ENCODE measurements at places on chromosomes 5 and 9. TPM values are rescaled to one million over a fixed set of nuclear protein-coding genes. Genes with fewer than 3 reads are reported as not detected.

DNA sequence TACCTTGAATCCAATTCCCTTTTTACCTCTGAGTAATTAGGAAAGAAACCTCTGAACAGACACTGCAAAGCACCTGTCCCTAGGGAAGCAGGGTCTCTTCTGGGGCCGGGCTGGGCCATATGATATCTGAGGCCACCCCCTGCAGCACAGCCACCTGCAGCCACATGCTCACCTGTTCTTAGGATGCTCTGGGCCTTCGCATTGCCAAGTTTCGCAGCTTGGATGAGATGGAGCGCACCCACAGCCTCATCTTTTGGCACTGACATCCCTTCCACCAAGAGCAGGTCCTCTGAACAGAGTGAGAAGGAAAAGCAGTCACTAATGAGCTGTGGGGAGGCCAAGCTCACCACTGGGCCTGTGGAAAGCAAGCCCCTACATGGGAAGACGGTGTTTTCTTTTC, 27.3 kb downstream of the CLTA start:
- H3K4me3 ChIP-seq, result no peak overlapping the region
- peaks cover 21% of the 10 kb centered on the region for H3K4me1 ChIP-seq
- peaks cover 40% of the 10 kb centered on the region for H3K36me3 ChIP-seq
- DNase-seq, result no peak

DNA sequence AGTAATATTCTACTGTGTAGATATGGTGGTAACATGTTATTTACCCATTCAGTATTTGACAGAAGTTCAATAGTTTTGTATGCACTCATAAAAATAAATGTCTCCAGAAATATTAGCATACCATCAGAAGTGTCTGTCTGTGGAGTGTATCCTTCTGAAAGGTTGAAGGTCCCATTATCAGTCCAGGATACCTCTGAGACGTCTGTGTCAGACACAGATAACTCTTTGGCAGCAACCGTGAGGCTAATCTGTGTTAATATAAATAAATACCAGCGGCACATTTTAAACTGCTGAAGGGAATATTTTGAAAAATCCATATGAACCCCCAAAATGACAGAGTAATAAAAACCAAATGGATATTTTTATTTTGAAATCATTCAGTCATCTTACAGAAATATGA, 11.9 kb upstream of the ZNF622 start:
- peaks cover 2% of the 10 kb centered on the region for H3K36me3 ChIP-seq
- no peak overlapping the region for H3K4me3 ChIP-seq
- peaks cover 7% of the 10 kb centered on the region for H3K4me1 ChIP-seq
- no peaks in the 10 kb centered on the region for H3K27me3 ChIP-seq

GRCh38 chr5:121377461-121377860, 474.2 kb upstream of the FTMT start:
- H3K27me3 ChIP-seq, result no peaks in the 10 kb centered on the region
- no peak overlapping the region for H3K4me3 ChIP-seq
- H3K27ac ChIP-seq, result no peak overlapping the region
- no peaks in the 10 kb centered on the region for H3K36me3 ChIP-seq
- no peak for DNase-seq

GRCh38 chr5:19685473-19685872, 302.5 kb downstream of the CDH18 start:
- H3K27me3 ChIP-seq, result peaks cover 3% of the 10 kb centered on the region
- H3K4me3 ChIP-seq, result no peak overlapping the region
- H3K36me3 ChIP-seq, result no peaks in the 10 kb centered on the region
- no peak for DNase-seq

Gene MORN5
- not detected for total RNA-seq

DNA sequence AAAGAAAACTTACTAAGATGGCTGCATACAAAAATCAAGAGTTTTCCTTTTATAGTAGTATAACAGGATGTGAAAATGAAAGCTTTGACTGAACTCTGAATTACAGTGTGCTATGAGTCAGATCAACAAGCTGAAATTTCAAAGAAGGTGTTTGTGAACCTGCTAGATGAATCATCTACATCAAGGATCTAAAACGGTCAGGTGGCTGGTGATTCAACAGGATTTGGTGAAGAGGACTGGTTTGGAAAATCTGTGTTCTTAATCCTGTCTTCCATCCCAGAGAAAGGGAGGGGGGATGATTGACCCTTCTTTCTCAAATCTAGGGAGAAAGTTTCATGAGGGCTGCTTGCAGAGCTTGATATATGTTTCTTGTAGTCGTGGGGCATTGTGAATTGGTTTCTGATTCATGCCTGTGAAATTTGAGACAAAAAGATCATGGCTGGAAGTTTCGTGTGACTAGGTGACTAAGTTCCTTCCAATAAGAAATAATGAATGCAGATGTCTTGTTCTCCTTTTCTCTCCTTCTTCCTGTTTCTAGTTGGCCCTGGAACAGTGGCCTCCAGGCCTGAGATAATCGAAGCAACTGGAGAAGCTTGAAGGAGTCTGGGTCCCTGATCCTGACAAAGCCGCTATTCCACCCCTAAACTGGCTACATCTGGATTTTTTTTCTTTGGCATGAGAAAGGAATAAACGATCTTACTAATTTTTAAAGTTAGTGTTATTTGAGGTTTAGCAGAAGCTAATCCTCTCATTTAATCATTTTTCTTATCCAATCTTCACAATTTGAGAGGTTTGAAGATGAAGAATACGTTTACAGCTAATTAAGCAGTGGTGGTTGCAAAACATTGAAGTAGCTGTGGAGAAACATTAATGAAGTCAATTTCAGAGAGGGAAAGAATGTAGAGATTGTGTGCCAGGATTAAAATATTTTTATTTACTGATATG, 67.2 kb downstream of the MRPS30 start:
- no peak for DNase-seq
- H3K27me3 ChIP-seq, result peaks cover 11% of the 10 kb centered on the region
- no peaks in the 10 kb centered on the region for H3K4me1 ChIP-seq
- no peaks in the 10 kb centered on the region for H3K36me3 ChIP-seq
- no peak overlapping the region for H3K4me3 ChIP-seq

DNA sequence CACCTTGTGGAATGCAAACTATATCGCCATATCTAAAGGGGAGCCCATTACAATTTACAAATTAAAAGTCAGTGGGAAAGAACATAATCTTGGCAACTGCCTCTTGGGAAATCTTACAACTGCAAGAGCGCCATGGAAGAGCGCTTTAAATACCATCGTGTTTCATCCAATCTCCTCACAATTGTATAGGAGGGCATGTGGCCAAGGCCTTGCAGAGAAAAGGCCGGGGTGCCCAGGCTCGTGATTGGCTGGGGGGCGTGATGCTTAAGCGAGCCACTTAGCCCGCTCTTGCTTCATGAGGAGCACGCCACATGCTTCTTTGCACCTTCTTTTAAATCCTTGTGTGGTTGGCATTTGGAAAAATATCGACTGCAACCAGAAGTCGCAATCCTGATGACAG, 69.8 kb upstream of the NFIB start:
- H3K4me1 ChIP-seq, result peaks cover 9% of the 10 kb centered on the region
- H3K27me3 ChIP-seq, result no peaks in the 10 kb centered on the region
- no peak overlapping the region for H3K27ac ChIP-seq
- no peak overlapping the region for H3K4me3 ChIP-seq
- H3K36me3 ChIP-seq, result no peaks in the 10 kb centered on the region

DNA sequence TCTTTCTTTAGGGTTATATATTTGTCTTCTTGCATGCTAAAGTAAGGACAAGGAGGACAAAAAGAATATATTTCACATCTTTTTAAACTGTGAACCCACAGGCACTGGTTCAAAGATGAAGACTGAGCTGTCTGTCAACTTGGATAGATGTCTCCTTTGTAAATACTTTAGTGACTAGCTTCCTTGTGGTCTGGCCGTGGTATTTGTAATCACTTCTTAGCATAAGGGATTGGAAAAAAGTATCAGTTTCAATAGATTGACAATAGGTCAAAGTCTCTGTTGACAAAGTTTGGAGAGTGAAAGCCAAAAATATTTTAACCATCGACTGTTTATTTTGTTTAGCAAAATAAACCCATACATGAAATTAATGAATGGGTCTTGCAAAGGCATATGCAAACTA, 91.4 kb downstream of the TMEM167A start:
- no peak for DNase-seq
- no peaks in the 10 kb centered on the region for H3K4me1 ChIP-seq
- no peak overlapping the region for H3K27ac ChIP-seq

DNA sequence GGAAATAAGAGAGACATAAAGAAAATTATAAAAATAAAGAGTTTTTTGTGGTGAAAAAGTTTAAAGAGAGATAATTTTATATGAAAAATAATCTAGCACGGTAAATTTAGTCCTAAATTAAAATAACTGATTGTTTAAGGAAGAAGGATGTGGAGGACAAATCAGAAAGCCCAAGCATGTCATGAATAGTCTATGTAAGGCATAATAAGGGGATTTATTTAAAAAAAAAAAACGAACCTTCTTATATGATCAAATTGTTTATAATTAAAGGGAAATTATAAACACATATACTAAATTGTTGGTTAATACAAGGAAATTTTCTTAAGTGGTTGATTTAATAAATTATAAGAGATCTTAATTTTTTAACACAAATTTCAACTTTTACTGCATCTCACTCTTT, 551.8 kb upstream of the TYRP1 start:
- no peaks in the 10 kb centered on the region for H3K27me3 ChIP-seq
- no peaks in the 10 kb centered on the region for H3K4me1 ChIP-seq
- no peaks in the 10 kb centered on the region for H3K36me3 ChIP-seq
- no peak for DNase-seq
- no peak overlapping the region for H3K27ac ChIP-seq

DNA sequence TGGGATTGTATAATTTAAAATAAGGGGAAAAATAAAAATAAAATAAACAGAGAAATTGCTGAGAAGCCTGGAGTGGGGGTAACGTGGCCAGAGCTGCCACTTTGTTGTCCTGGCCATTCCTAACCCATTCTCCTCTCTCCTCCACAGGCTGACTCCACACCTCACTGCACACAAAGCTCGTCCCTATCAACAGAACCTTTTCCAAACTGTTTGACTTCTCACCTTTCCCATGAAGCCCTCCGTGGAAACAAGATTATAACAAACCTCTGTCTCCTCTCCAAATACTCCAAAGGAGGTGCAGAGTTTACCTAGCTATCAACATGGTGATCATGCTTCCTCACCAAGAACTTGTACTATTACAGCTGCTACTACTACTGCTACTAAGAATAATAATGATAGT, 151.1 kb downstream of the GLIS3 start:
- no peak for DNase-seq
- H3K36me3 ChIP-seq, result no peaks in the 10 kb centered on the region
- peaks cover 48% of the 10 kb centered on the region for H3K4me1 ChIP-seq
- H3K27ac ChIP-seq, result no peak overlapping the region
- H3K4me3 ChIP-seq, result no peak overlapping the region
- H3K27me3 ChIP-seq, result no peaks in the 10 kb centered on the region

DNA sequence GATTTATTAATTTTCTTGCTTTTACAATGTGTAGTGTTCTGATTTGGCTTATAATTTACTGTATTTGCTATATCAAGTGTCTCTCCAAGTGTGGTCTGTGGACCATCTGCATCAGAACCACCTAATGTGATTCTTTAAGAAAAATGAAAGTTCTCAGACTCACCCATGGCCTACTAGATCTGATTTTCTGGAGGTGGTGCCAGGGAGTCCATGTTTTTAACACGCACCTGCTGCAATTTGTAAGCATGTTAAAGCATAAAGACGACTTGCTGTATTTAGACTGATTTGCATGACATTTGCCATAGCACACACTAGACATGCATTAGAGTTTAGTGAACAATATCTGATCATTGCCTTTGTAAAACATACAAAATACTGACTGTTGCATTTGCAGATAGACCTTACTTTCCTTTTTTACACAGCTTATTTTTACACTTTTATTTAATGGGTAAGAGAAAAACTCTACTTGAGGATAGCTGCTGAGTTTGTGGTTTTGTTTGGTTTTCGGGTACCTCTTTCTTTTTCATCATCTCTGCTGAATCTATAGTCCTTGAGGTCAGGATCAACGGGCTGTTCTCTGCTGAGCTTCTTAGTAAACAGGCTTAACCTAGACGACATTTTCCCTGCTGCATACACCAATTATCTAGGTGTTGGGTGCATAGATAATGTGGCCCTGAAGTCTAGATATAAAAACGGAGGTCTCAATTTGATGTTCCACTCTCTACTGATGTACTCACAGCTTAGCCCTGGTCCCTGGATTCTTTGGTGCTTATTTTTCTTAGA, 138.0 kb upstream of the ZNF366 start:
- no peaks in the 10 kb centered on the region for H3K36me3 ChIP-seq
- peaks cover 5% of the 10 kb centered on the region for H3K4me1 ChIP-seq
- no peaks in the 10 kb centered on the region for H3K27me3 ChIP-seq
- DNase-seq, result no peak
- H3K27ac ChIP-seq, result no peak overlapping the region

GRCh38 chr5:154729613-154730012, 25.6 kb upstream of the LARP1 start:
- H3K4me1 ChIP-seq, result no peaks in the 10 kb centered on the region
- H3K36me3 ChIP-seq, result peaks cover 4% of the 10 kb centered on the region
- DNase-seq, result no peak

Gene LECT2
- total RNA-seq, result not detected

GRCh38 chr5:82174128-82174918, 103.8 kb downstream of the RPS23 start:
- peak overlapping the region; percentile 47 for H3K27ac ChIP-seq
- H3K4me1 ChIP-seq, result peaks cover 3% of the 10 kb centered on the region
- no peak for DNase-seq
- no peaks in the 10 kb centered on the region for H3K27me3 ChIP-seq
- no peaks in the 10 kb centered on the region for H3K36me3 ChIP-seq
- H3K4me3 ChIP-seq, result no peak overlapping the region

DNA sequence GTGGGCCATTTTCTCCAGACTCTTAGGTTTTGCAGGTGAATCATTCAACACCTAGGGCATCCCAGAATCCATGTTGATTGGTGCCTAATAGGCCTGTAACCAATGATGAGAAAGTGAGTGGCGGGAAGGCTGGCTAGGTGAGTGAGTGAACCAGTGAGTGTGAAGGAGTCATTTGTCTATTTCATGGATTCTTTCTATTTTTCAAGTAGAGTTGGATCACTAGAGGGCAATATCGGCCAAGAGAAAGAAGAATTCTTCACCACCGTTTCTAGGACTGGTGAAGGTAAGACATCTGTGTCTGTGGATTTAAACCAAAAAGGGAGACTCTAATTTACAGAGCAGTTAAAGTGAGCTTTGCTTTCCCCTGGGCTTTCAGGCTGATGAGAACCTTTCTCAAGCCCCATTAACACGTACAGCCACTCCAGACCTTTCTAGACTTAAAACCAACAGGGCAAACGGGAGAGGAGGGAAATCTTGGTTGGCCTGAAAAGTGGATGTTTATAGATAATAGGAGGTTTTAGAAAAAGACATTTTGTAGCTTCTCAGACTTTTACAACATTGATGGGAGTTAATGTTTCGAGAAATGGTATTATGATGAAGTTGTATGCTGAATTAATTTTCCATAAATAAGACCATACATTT, 114.3 kb upstream of the IL12B start:
- H3K27me3 ChIP-seq, result peaks cover 30% of the 10 kb centered on the region
- H3K36me3 ChIP-seq, result no peaks in the 10 kb centered on the region
- H3K4me1 ChIP-seq, result no peaks in the 10 kb centered on the region
- H3K27ac ChIP-seq, result no peak overlapping the region
- H3K4me3 ChIP-seq, result no peak overlapping the region

DNA sequence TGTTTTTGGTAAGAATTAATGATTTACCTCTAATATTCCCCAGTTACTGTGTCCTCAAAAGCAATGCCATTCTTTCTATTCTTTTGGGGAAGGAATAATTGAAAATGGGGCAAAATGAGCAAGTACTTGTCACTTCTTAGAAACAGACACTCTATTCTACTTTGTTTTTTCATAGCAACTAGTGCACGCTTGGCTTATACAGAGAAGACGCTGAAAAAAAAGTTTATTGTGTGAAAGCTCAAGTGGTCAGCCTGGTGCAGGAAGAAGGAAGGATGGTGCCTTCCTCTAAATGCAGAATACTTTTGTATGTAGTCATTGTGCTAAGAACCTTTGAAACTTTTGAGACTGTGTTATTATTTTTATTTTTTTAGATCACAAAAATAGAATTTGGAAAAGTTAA, 29.6 kb downstream of the ANKDD1B start:
- DNase-seq, result no peak
- peak overlapping the region; percentile 36 for H3K27ac ChIP-seq
- no peaks in the 10 kb centered on the region for H3K27me3 ChIP-seq
- H3K4me3 ChIP-seq, result no peak overlapping the region
- peaks cover 3% of the 10 kb centered on the region for H3K4me1 ChIP-seq
